ENCODE measurements at places on chromosomes 3 and 15. TPM values are rescaled to one million over a fixed set of nuclear protein-coding genes. Genes with fewer than 3 reads are reported as not detected.

The DAG1 gene
- 33.1 TPM for total RNA-seq

The ALDH1A3 gene
- 22.7 TPM for total RNA-seq

The FGF7 gene
- 162 TPM for total RNA-seq

The SLC12A1 gene
- 0.13 TPM for total RNA-seq

The CNTN3 gene
- 0.78 TPM for total RNA-seq

The VPS33B gene
- 16.6 TPM for total RNA-seq

The MESP2 gene
- total RNA-seq: 2.0 TPM

The GALNT15 gene
- 1.2 TPM for total RNA-seq

The PIGZ gene
- 0.78 TPM for total RNA-seq

The ZNF860 gene
- total RNA-seq: 0.52 TPM

The MGLL gene
- 8.5 TPM for total RNA-seq

The HRG gene
- not detected for total RNA-seq

The PLA2G4D gene
- total RNA-seq: not detected

The GP5 gene
- total RNA-seq: 0.24 TPM

The SKOR1 gene
- total RNA-seq: 0.13 TPM

The AVEN gene
- 6.8 TPM for total RNA-seq

The C3orf49 gene
- total RNA-seq: not detected

The USF3 gene
- 8.4 TPM for total RNA-seq

The DGKG gene
- not detected for total RNA-seq

The SLC51B gene
- total RNA-seq: 0.65 TPM

The H1-8 gene
- total RNA-seq: not detected

The HGD gene
- 0.13 TPM for total RNA-seq

The TMEM207 gene
- not detected for total RNA-seq

The STRIT1 gene
- total RNA-seq: not detected

The ATP13A5 gene
- total RNA-seq: not detected

The ITGB5 gene
- 137 TPM for total RNA-seq

The GABRB3 gene
- 1.2 TPM for total RNA-seq

The ACY1 gene
- 74.0 TPM for total RNA-seq

The ALDH1A2 gene
- total RNA-seq: 2.7 TPM

The RBMS3 gene
- 21.4 TPM for total RNA-seq

The ATP8B4 gene
- total RNA-seq: 0.39 TPM

The SNURF gene
- total RNA-seq: 1.7 TPM

The IQSEC1 gene
- 9.6 TPM for total RNA-seq

The TGFBR2 gene
- total RNA-seq: 108 TPM

The KY gene
- 0.16 TPM for total RNA-seq

The MEIS2 gene
- 30.7 TPM for total RNA-seq

The HCLS1 gene
- total RNA-seq: 1.9 TPM

The NRG4 gene
- 0.13 TPM for total RNA-seq

The GOLGA8T gene
- not detected for total RNA-seq

The PARL gene
- total RNA-seq: 58.1 TPM

Data from epithelial cell of alveolus of lung (primary cell).